ENCODE measurements at places on chromosomes 7 and 10.
A peak's percentile ranks its signal among the peaks of the same experiment; 100 is the strongest.

GRCh38 chr7:106693677-106694353 is 32.9 kb upstream of the CCDC71L start:
- no peak for DNase-seq

DNA sequence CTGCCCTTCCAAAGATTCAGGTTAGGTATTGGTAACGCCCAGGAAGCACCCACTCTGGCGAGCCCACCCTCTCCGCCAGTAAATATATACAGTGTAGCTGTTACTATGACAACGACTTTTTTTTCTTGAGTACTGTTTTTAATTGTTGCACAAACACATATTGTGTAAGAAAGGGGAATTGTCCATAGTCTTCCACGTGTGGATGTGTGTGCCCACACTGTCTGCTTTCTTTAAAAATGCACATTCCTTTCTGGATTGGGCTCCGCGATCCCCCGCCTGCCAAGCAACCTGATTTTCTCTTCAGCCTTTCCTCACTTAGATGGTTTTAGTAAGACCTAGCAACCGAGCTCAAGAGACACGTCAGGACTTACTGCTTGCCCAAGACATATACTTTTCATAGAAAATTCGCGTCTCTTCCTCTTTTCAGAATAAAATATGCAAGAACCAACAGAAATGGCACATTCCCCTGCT is 247.8 kb downstream of the EBF3 start:
- DNase-seq: no peak

DNA sequence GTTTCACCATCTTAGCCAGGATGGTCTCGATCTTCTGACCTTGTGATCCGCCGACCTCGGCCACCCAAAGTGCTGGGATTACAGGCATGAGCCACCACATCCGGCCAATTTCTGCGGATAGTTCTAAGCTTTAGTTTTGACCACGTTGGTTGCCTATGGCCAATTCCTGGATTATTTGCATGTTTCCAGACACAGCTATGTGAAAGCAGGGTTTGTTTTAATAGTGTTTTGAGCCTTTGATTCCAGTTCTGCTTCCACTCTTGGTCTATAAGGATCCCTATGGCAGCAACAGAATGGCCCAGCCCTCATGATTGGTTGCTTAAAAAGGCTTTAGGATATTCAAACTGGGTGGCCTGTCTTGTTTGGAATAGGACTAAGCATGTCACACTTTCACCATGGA is 19.1 kb downstream of the SIRT1 start:
- no peak for DNase-seq

GRCh38 chr10:75663947-75664664 is 232.7 kb downstream of the LRMDA start:
- no peak for DNase-seq

DNA sequence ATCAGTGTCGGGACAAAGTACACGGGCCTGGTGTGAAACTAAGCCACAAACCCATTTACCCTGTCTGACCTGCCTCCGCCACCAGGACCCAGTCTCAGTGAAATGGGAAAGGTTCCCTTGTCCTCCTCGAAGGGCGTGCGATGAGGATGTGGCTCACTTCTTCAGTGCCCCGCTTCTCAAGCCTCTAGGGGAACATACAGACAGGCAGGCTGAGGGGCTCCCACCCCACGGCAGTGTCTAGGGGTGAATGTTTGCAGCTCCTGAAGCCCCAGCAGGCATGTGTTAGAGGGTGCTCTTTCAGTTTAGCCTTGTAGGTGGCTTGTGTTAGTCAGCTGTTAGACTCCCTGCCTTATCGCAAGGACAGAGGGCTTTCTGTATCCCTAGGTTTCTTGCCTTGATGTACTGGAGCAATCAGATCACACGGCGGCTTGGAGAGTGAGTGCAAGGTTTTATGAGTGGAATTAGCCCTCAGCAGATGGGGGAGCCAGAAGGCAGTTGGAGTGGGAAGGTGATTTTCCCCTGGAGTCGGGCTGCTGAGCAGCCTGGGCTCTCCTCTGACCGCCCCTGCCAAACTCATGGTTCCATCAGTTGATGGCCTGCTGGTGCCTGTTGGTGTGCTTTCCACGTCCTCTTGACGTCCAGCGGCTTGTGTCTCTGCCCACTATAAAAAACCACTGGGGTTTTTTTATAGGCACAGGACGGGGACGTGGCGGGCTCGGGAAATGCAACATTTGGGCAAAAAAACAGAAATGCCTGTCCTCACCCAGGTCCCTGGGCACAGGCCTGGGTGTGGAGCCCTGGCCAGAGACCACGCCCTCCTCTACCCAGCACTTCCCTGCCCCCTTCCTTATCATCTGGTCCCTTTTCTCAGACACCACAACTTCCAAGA is 759 bp downstream of the NUDT1 start:
- no peak for DNase-seq

DNA sequence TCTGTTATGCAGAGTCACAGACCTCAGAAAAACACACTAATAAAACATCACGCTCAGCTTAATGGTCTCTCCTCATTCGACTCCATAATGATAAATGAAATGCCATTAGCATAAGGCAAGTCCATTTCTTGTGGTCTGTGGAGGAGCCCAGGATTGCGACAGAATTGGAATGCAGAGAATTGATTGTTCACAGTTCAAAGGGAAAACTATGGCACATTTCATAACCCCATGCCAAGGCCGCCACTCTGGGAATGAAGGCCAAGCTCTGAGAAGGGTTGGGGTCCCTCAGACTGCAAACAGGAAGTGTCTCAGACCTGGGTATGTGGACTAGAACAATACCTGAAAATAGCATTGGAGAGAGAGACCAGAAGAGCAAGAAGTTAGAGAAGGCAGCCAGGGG is 398.9 kb downstream of the ADRA2A start:
- no peak for DNase-seq

GRCh38 chr7:145478541-145478940 is 638.1 kb upstream of the CNTNAP2 start:
- DNase-seq: no peak

DNA sequence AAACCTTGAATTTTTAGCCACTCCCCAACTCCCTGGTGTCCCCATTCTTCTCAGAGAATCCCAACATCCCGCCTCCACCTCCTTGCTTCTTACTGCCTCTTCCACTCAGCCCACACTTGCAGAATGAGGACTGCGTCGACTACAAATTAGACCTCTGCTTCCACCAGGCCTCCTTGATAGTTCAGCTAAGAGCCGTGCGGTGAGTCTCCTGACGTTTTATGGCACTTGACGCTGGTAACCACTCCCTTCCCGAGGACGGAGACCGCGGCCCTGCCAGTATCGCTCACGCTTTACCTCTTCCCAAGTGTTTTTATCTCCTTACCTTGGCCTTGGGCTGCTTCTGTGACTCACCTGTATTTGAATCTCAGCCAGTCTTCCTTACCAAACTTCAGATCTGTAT is 31.1 kb downstream of the RBM17 start:
- no peak for DNase-seq

GRCh38 chr7:158541346-158542010 is 46.1 kb downstream of the PTPRN2 start:
- no peak for DNase-seq

- DNase-seq: no peak
These were observed 103.2 kb downstream of the ADCY1 start for GRCh38 chr7:45677311-45677900.

DNA sequence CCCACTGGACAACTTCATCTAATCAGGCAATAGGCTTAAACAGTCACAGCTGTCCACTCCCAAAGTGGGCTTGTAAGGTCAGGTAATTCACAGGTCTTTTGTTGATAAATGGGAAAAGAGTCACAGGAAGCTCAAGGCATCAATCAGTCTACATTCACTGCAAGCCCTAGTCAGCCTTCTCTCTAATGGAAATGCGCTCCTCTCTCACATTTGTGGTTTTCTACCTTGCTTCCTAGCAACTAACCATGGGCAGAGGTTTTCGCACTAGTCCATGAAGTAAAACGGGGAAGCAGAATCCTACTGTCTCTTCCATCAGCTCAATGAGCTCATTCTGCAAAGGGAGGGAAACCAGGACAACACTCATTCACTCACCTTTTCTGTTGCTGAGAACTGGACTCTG is 53.5 kb upstream of the APBB1IP start:
- no peak for DNase-seq

DNA sequence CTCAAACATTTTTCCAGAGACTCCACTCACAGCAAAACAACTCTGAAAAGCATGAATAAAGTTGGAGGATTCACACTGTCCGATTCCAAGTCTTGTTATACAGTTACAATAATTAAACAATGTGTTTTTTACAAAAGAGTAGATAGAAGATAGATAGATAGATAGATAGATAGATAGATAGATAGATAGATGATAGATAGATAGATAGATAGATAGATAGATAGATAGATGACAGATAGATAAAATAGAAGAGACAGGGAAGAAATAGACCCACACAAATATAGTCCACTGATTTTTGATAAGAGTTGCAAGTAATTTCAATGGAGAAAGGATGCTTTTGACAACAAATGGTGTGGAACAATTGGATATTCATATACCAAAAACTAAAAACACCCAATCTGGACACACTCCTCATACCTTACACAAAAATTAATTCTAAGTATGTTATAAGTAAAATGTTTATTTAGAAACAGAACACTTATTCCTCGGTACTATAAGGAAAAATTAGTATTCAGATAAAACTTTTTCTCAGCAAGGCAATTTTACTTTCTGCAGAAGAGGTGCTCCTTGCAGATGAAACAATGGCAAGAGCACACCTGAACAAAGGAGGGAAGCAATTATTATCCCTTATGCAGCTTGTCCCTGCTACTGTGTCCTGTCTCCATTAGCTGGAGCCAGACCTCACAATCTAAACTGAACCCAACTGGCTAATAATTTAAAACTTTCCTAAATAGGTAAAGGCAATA is 5.7 kb upstream of the TAS2R39 start:
- DNase-seq: no peak

DNA sequence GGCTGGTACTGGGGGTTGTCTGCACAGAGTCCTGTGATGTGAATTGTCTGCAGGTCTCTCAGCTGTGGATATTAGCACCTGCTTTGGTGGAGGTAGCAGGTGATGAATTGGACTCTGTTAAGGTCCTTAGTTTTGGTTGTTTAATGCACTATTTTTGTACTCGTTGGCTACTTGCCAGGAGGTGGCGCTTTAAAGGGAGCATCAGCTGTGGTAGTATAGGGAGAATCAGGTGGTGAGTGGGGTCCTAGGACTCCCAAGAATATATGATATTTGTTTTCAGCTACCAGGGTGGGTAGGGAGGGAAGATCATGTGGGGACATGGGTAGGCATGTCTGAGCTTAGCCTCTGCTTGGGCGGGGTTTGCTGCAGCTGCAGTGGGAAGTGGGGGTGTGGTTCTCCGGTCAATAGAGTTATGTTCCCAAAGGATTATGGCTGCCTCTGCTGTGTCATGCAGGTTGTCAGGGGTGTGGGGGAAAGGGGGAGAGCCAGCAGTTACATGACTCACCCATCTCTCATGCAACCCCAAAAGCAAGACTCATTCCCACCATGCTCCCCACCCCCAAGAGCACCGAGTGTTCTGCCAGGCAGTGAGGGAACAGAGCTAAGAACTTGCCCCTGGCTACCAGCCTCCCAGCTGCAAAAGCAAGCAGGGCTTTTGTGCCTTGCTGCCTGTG is 53.7 kb upstream of the ZNF273 start:
- DNase-seq: no peak

GRCh38 chr10:127020260-127020659 is 115.0 kb downstream of the DOCK1 start:
- DNase-seq: no peak

GRCh38 chr7:126362746-126363145 is 890.0 kb downstream of the GRM8 start:
- DNase-seq: no peak

GRCh38 chr7:156816943-156817572 is 75.9 kb downstream of the LMBR1 start:
- DNase-seq: no peak

- DNase-seq: no peak
These were observed 10.0 kb downstream of the BTBD16 start for GRCh38 chr10:122281018-122281626.

DNA sequence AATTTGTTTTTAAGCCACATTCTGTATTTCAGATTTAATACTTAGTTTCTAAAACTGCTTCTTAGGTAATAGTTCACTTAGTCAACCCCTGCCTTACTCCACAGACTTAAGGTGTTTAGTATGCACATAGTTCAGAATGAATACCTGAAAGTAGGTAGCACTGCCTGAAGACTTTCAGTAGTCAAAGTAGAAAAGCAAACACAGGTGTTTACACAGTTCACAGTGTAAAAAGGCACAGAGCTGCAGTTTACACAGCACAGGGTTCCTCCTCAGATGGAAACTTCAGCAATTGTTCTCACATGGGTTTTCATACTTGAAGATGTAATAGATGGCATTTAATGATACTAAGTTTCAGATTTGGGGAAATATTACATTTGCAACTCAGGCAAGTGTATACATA is 3.1 kb upstream of the PKD1L1 start:
- DNase-seq: no peak

GRCh38 chr7:1290026-1290678 is 57.5 kb downstream of the UNCX start:
- no peak for DNase-seq

GRCh38 chr10:94630017-94630688 is 53.4 kb upstream of the CYP2C18 start:
- peak; percentile 0 for DNase-seq

GRCh38 chr10:35089611-35090161 is 455 bp downstream of the CUL2 start:
- DNase-seq: no peak

DNA sequence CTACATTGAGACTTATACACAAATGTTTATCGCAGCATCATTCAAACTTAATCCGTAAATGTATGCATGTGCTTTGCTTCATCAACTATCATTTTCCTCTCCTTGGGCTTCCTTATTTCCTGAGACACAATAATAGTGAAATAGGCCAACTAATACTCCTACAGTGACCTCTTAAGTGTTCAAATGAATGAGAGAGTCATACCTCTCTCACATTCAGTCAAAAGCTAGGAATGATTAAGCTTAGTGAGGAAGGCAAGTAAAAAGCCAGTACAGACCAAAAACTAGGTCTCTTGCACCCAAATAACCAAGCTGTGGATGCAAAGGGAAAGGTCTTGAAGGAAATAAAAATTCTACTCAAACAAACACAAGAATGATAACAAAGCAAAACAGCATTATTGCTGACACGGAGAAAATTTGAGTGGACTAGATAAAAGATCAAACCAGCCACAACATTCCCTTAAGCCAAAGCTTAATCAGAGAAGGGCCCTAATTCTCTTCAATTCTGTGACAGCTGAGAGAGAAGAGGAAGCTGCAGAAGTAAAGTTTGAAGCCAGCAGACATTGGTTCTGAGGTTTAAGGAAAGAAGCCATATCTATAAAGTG is 72.3 kb downstream of the GLCCI1 start:
- DNase-seq: no peak
